Lower lobe of right lung (tissue), 2 donors: ENCODE measurements at places on chromosomes 1 and 21. TPM values are rescaled to one million over a fixed set of nuclear protein-coding genes. Genes with fewer than 3 reads are reported as not detected.

Gene PROX1
- total RNA-seq = 11.7 TPM

GRCh38 chr1:68149110-68149798 lies 83.1 kb downstream of the WLS start:
- H3K36me3 ChIP-seq = peaks cover 76% of the 10 kb centered on the region
- DNase-seq = no peak
- H3K27me3 ChIP-seq = no peaks in the 10 kb centered on the region
- no peak overlapping the region for H3K4me3 ChIP-seq

DNA sequence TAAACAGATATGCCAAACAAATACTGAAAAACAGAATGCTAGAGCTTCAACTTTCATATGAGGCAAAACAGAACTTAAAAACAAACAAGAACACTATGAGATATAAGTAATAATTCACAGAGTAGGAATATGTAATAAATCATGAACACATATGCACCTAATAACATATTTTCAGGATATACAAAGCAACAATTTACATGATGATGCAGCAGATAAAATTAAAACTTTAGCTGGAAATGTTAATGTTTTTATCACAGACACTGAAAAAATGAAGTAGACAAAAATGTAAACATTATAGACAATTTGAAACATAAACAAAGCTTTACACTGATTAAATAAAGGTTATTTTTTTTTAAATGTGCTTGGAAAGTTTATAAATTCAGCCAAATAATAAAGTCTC lies 443.1 kb upstream of the NFIA start:
- H3K36me3 ChIP-seq = no peaks in the 10 kb centered on the region
- H3K27me3 ChIP-seq = no peaks in the 10 kb centered on the region
- H3K4me1 ChIP-seq = no peaks in the 10 kb centered on the region

Gene DNASE2B
- total RNA-seq = 26.1 TPM

DNA sequence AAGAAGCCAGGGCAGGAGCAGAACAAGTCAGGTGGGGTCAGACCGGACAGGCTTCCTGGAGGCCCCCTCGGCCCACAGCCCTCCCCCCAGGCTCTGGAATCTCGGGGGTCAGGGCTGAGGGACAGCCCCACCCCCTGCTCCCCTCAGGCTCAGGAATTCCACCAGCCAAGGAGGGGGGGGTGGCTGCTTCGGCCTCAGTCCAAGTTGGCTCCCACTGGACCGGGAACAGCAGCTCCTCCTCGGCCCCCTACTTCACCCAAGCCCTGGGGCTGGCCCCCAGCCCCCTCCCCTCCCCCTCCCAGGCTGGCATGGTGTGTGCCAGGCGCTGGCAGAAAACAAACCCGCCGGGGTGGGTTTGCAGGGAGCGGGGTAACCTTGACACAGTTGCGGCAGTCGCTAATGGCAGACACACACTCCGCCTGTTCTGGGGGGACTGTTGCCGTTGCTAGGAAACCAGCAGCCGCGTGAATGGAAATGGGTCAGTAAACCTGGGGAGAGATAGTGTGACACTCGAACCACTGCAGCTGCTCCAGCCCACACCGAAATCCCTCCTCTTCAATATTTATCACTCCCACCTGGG lies 32.4 kb downstream of the AHDC1 start:
- peaks cover 94% of the 10 kb centered on the region for H3K4me1 ChIP-seq
- H3K4me3 ChIP-seq = no peak overlapping the region
- DNase-seq = no peak
- no peaks in the 10 kb centered on the region for H3K36me3 ChIP-seq

DNA sequence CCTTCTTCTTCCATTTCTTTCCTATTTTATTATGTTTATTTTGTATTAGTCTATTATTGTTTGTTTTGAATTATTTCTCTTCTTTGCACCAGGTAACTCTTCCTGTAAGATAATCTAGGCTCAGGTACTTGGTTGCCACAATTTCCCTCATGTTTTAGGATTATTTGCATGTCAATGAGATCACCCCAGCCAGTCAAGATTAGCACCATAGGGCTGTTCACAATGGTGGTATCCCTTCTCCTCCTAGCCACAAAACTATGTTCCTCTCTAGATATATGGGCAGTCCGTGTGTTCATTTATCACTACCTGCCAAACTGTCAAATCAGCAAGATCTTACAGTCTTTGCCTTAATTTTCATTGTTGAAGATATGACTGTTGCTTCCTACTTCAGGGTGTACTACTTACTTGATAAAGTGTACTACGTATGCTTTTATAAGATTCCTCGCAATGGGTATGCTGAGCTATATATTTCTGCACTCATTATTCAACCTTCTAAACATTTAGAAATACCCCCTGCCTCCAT lies 1536.2 kb downstream of the PLA2G4A start:
- no peaks in the 10 kb centered on the region for H3K27me3 ChIP-seq
- H3K36me3 ChIP-seq = no peaks in the 10 kb centered on the region
- no peaks in the 10 kb centered on the region for H3K4me1 ChIP-seq
- H3K4me3 ChIP-seq = no peak overlapping the region
- DNase-seq = no peak

Gene OR2T29
- not detected for total RNA-seq

DNA sequence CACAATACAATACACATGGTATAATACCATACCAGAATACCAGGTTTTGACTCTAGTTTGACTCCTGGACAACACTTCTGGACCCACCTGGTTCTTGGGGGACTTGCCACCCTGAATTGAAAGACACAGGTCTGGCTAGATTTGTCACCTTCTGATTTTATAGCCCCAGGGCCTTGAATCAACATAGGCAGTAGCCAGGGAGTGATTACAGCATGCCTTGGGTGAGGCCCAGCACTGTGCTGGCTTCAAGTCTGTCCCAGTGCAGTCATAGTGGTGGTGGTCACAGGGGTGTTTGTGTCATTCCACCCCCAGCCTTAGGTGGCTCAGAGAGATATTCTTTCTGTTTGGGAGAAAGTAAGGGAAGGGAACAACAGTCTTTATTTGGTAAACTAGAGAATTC lies 23.3 kb upstream of the SNX7 start:
- no peaks in the 10 kb centered on the region for H3K36me3 ChIP-seq
- no peaks in the 10 kb centered on the region for H3K27me3 ChIP-seq
- no peak overlapping the region for H3K27ac ChIP-seq
- DNase-seq = no peak

Gene BATF3
- total RNA-seq = 12.8 TPM

Gene TMEM39B
- 15.3 TPM for total RNA-seq

GRCh38 chr1:56438901-56439551 lies 140.3 kb downstream of the PLPP3 start:
- no peaks in the 10 kb centered on the region for H3K27me3 ChIP-seq
- no peak overlapping the region for H3K4me3 ChIP-seq

GRCh38 chr1:2931724-2932401 lies 89.4 kb upstream of the ACTRT2 start:
- H3K27me3 ChIP-seq = peaks cover 40% of the 10 kb centered on the region
- DNase-seq = no peak
- H3K4me1 ChIP-seq = no peaks in the 10 kb centered on the region
- H3K36me3 ChIP-seq = no peaks in the 10 kb centered on the region
- H3K4me3 ChIP-seq = no peak overlapping the region

GRCh38 chr1:38045401-38046332 lies 926 bp downstream of the POU3F1 start:
- DNase-seq = peak; percentile 57
- peak overlapping the region; percentile 21 for H3K4me3 ChIP-seq
- peaks cover 67% of the 10 kb centered on the region for H3K27me3 ChIP-seq
- peaks cover 28% of the 10 kb centered on the region for H3K4me1 ChIP-seq
- H3K27ac ChIP-seq = no peak overlapping the region

Gene ELF3
- total RNA-seq = 74.1 TPM

Gene ZNF593OS
- total RNA-seq = not detected

Gene CRP
- not detected for total RNA-seq

GRCh38 chr1:227944931-227945890 lies 2.5 kb downstream of the WNT9A start:
- no peaks in the 10 kb centered on the region for H3K36me3 ChIP-seq
- H3K4me1 ChIP-seq = peaks cover 37% of the 10 kb centered on the region

Gene RO60
- 70.7 TPM for total RNA-seq

GRCh38 chr1:15476927-15477326 lies 1.0 kb downstream of the CELA2B start:
- H3K27ac ChIP-seq = no peak overlapping the region
- no peaks in the 10 kb centered on the region for H3K36me3 ChIP-seq
- H3K4me3 ChIP-seq = no peak overlapping the region
- H3K4me1 ChIP-seq = no peaks in the 10 kb centered on the region
- no peak for DNase-seq

DNA sequence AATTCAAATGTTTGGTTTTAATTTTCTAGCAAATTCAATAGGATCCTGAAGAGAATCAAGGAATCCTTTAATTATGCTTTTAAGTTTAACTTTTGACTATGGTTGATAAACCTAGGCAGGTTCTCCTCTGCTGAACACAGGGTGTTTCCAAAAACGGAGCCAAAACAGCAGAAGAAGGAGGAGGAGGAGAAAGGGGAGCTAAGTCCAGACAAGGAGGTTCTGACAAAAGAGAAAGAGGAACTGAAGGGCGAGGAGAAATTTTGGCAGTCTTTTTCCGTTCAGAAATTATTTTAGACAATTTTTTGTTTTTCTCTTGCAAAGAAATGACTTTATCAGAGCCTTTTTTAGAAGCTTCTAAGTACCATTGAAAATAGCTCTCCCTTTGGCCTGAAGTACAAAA lies 33.2 kb upstream of the FNBP1L start:
- no peak for DNase-seq
- no peaks in the 10 kb centered on the region for H3K27me3 ChIP-seq
- H3K36me3 ChIP-seq = no peaks in the 10 kb centered on the region
- H3K4me1 ChIP-seq = no peaks in the 10 kb centered on the region
- H3K27ac ChIP-seq = no peak overlapping the region

Gene CDK18
- 36.6 TPM for total RNA-seq

- no peaks in the 10 kb centered on the region for H3K36me3 ChIP-seq
- no peak overlapping the region for H3K4me3 ChIP-seq
- H3K4me1 ChIP-seq = peaks cover 6% of the 10 kb centered on the region
- no peak overlapping the region for H3K27ac ChIP-seq
- no peaks in the 10 kb centered on the region for H3K27me3 ChIP-seq
Observed at GRCh38 chr1:40853885-40854170, 8.3 kb downstream of the CITED4 start.

- no peak overlapping the region for H3K27ac ChIP-seq
- no peaks in the 10 kb centered on the region for H3K27me3 ChIP-seq
- H3K4me1 ChIP-seq = no peaks in the 10 kb centered on the region
- DNase-seq = no peak
- no peak overlapping the region for H3K4me3 ChIP-seq
Observed at GRCh38 chr21:17585875-17586450, 26.7 kb downstream of the BTG3 start.

DNA sequence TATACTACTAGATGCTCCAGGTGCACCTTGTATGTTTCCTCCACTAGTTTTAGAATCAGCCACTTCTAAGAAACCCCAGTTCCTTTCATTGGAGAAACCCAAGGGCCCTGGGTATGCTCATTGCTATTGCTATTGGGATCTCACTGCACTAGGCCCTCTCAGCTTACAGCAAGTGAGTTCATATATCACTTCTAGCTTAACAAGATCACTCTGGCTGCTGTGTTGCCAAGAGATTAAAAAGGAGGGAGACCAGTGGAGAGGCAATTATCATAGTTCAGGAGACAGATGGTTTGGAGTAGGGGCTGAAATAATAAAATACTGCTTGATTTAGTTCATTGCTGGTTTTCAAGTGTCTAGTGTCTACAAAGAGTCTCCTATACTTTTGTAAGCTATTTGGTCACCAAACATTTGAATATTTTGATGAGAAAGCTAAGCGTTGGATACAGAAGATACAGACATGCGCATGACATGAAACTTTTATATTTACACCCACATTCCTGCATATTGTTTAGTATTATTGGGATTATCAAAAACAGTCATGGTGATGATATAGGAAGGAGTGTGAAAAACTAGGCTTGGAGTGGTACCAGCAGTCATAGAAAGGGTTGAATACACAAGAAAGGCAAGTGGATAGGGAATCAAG lies 671.9 kb downstream of the ADGRL2 start:
- H3K4me3 ChIP-seq = no peak overlapping the region
- DNase-seq = no peak
- H3K4me1 ChIP-seq = no peaks in the 10 kb centered on the region
- H3K27me3 ChIP-seq = no peaks in the 10 kb centered on the region
- H3K36me3 ChIP-seq = no peaks in the 10 kb centered on the region
- H3K27ac ChIP-seq = no peak overlapping the region

- no peaks in the 10 kb centered on the region for H3K27me3 ChIP-seq
- peaks cover 8% of the 10 kb centered on the region for H3K4me1 ChIP-seq
- no peak overlapping the region for H3K4me3 ChIP-seq
- no peak for DNase-seq
Observed at GRCh38 chr1:64855557-64855956, 110.7 kb downstream of the RAVER2 start.

DNA sequence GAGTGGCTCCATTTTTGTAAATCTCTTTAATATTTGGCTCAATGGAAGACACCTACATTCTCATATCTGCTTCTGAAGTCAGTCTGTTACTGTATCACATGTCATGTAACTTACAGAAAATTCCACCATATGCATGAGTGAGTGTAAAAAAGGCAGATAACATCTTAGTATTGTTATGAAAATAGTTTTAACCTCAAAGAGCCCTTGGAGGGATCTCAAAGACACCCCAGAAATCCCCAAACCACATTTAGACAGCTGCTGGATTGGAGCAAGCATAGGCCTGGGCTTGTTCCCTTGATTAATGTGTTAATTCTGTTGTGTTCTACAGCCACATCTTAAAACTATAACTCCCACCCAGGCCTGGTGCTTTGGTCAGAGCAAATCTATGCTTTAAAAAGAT lies 16.9 kb downstream of the MACO1 start:
- no peak overlapping the region for H3K27ac ChIP-seq
- no peaks in the 10 kb centered on the region for H3K4me1 ChIP-seq
- peaks cover 18% of the 10 kb centered on the region for H3K36me3 ChIP-seq
- no peaks in the 10 kb centered on the region for H3K27me3 ChIP-seq

DNA sequence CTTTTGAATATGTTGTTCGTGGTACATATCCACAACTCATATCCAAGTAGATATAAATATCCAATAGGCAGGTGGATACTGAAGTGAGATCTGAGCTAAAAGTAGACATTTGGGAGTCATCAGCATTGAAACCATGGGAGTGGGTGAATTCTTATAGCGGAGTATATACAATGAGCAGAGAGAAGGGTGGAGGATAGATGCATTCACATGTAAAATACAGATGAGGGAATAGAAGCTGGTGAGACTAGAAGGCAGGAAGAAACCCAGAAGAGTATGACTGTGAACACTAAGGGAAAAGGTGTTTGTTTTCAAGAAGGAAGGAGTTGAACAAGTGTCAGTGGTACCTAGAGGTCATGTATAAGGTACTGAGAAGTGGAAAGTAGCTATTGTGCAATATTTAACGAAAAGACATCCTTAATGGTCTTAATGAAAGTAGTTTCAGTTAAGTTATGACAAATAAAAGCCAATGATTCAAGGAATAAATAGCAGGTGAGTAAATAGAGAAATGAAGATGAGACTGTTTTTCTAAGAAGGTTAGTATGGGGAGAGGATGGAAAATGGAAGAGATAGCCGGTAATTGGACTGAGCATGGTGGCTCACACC lies 181.6 kb upstream of the CACYBP start:
- H3K36me3 ChIP-seq = no peaks in the 10 kb centered on the region
- H3K4me3 ChIP-seq = no peak overlapping the region
- no peak overlapping the region for H3K27ac ChIP-seq
- H3K27me3 ChIP-seq = no peaks in the 10 kb centered on the region
- no peaks in the 10 kb centered on the region for H3K4me1 ChIP-seq

Gene LCE3D
- total RNA-seq = not detected

GRCh38 chr1:204972426-204972825 lies 70.6 kb upstream of the CNTN2 start:
- H3K4me3 ChIP-seq = no peak overlapping the region
- H3K4me1 ChIP-seq = no peaks in the 10 kb centered on the region
- no peak overlapping the region for H3K27ac ChIP-seq
- no peak for DNase-seq

Gene PPM1J
- total RNA-seq = 0.30 TPM

GRCh38 chr1:149903836-149904491 lies 4.6 kb downstream of the BOLA1 start:
- H3K27me3 ChIP-seq = no peaks in the 10 kb centered on the region
- no peak overlapping the region for H3K27ac ChIP-seq
- no peak for DNase-seq
- no peak overlapping the region for H3K4me3 ChIP-seq
- H3K36me3 ChIP-seq = no peaks in the 10 kb centered on the region
- peaks cover 10% of the 10 kb centered on the region for H3K4me1 ChIP-seq

Gene TRIM67
- total RNA-seq = not detected
